ENCODE measurements at places on chromosomes 2 and 18. TPM values are rescaled to one million over a fixed set of nuclear protein-coding genes. Genes with fewer than 3 reads are reported as not detected.

GRCh38 chr2:195360242-195360641 lies 296.8 kb upstream of the SLC39A10 start:
- DNase-seq: no peak

DNA sequence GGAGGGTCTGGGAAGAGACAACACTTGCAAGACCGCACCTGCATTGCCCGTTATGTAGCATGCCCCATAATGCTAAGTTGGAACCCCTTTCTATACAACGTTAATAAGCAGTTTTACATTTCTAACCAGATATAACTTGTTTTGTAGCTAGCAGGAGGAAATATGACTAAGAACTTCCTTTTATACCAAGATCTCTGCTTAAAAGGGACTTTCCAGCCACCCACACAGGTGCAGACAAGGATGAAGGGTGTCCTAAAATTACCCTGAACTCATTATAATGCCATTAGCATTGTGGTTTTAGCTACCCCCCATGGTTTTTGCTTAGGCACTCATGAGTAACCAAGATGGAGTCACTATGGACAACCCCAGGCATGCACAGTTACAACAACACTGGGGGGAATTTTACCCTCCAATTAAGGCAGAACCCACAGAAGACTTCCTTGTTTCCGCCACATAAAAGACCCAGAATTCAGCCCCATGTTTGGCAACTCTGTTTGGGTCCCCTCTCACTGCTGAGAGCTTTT lies 362.8 kb downstream of the CBLN2 start:
- DNase-seq: no peak

DNA sequence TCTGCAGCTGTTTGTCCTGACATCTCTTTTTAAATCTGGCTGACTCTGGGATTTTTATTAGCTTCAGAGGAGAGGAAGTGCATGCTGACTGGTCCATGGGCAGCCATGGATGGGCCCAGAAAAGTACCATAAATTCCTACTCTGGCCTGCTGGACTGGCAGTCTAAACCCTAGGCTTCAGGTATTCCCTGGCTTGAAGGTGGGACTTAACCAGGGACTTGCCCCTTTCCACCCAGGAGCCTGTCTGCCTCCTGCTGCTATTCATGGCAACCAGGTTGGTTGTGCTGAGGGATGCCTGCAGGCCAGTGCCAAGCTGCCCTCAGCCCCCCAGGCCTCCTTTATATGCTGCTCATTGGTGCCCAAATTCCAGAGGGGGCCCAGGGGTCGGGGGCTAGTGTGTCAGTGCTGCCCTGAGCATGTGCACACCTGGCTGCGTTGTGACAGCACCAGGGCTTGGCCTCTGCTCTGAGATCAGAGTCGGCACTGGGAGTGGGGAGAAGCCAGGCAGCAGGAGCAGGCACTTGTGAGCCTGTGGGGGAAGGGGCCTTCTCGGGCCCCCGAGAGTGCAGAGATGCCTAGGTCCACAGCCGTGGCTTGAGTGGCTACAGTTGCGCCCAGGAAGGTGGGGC lies 195.7 kb upstream of the TFPI start:
- no peak for DNase-seq

DNA sequence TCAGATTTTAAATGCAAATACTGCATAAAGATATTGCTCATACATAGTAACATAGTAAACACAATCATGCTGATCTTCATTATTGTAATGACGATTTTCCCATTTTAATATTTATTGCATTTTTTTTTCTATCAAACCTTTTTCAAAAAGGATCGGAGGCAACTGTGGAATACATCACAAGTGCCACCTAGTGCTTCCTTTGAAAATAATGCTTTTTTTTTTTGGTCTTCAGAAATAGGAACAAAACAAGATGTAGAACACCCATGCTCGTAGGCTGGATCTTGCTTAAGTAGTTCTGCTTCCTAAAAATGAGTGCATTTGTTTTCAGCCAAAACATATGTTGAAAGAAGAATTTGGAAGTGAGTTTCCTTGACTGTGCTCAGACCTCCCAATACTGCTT lies 35.7 kb upstream of the GPR155 start:
- DNase-seq: no peak

DNA sequence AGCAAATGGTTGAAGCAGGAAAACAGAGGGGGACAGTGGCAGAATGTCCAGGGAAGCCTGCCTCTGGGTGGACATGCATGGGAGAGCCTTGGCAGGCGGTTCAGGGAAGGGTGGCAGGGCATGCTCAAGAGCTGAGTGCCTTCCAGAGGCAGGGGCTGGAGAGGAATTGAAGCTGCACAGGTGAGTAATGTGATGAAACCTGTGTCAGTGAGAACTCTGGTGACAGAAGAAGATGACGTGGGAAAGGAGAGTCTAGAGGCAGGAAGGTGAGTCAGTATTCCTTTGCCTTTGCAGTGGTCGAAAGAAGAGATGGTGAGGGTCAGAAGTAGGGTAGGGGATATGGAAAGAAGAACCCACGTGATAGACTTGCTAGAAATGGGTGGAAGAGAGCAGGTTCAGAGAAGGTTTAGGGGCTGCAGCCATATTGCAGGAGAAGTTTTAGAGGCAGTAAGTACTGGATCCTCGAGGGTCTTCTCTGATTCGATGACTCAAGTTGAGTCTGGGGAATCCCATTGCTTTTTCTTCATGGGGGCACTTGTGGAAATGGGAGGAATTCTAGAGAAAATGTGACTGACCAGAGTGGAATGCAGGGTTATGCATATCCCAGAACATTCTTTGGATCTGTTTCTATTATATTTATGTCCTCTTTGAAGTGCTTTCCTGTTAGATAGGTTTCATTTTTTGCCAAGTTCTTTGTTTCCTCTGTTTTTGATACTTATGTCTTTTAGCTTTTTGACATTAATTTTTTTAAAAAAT lies 37.4 kb downstream of the TMEM87B start:
- DNase-seq: peak; percentile 77

- no peak for DNase-seq
Observed at GRCh38 chr2:30802611-30803010, 4.6 kb downstream of the CAPN13 start.

GRCh38 chr2:65396348-65397026 lies 35.9 kb downstream of the SPRED2 start:
- no peak for DNase-seq

GRCh38 chr2:173086518-173087213 lies 11.0 kb downstream of the MAP3K20 start:
- DNase-seq: no peak

The PNPT1 gene
- total RNA-seq: 91.6 TPM

The ST8SIA3 gene
- not detected for total RNA-seq

Measured in SJSA1 (cell line).